ENCODE measurements at places on chromosomes 3 and 15.

DNA sequence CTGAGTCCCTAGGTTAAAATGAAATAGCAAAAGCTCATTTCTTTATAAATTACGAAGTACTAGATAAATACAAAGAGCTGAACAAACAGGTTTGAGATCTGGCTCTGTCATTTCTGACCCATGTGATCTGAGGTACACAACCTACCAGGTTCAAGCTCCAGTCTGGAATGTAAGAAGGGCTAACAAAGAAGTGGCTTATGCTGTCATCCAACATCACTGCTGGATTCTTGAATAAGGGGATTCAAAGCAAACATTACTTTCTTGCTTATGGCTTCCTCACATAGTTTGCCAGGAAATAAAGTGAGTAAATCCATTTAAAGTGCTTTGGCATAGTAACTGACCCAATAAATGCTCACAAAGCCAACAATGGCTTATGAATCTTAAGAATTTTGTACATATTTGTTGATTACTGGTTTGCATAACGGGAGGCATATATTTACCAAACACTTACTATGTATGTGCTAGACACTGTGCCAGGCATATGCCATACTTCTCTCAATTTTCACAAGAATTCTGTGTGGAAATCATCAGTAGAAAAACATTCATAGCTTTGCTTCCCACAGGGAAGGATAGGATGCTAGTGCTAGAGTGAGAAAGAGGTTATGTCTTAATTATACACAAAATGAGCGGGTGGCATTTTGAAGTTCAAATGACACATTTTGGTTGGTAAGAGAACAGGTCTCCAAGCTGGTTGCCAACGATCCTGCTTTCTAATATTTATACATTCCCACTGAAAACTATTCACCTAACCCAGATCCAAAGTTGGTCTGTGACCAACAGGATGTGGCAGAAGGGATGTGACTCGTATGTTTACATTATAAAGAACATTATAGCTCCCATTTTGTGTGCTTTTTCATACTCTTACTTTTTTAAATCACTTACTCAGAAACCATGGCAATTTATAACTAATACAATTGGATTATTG lies 38.7 kb upstream of the CSPG5 start:
- DNase-seq, result no peak

- DNase-seq, result no peak
Measured at GRCh38 chr3:179902061-179902460, 134.7 kb downstream of the PEX5L start.

DNA sequence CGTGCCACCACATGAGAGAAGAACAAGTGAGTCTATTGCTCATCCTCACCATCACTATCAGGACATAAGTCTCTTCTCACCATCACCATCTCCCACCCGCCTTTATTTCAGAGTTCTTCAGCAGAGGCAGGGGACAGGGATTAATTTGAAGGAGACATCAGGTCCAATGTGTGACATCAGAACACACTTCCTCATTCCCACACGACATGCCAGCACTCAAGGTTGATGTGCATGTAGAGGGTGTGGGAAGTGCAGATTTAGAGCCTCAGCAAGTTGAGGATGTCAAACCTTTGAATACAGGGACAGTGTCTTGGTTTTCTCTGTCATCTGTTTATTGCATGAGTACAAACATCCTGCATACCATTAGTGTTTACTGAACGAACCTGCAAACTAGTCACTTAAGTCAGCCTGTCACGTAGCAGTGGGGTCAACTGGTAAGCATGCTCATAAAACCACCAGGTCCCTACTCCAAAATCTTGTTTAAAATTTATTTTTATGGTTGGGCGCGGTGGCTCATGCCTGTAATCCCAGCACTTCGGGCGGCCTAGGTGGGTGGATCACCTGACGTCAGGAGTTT lies 104.4 kb downstream of the MYLK start:
- DNase-seq, result no peak

- no peak for DNase-seq
Measured at GRCh38 chr3:150975992-150976368, 3.5 kb upstream of the CLRN1 start.

DNA sequence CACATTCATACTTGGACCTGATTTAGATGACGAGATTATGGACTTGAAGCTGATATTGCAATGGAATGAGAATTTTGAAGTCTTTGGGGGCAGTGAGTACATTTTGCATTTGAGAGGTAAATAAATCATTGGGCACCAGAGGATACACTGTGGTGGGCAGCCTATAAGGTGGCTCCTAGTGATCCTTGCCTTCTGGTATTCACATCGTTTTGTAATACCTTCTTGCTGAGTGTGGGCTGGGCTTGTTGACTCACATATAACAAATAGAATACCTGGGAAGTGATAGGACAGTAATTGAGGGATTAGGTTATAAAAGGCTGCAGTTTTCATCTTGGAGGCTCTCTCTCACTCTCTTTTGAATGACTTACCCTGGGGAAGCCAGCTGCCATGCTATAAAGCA lies 605.5 kb upstream of the KCNMB2 start:
- no peak for DNase-seq

- DNase-seq, result no peak
Measured at GRCh38 chr3:60752809-60753208, 498.4 kb downstream of the FHIT start.

GRCh38 chr3:118485693-118486092 lies 549.0 kb downstream of the IGSF11 start:
- DNase-seq, result no peak

DNA sequence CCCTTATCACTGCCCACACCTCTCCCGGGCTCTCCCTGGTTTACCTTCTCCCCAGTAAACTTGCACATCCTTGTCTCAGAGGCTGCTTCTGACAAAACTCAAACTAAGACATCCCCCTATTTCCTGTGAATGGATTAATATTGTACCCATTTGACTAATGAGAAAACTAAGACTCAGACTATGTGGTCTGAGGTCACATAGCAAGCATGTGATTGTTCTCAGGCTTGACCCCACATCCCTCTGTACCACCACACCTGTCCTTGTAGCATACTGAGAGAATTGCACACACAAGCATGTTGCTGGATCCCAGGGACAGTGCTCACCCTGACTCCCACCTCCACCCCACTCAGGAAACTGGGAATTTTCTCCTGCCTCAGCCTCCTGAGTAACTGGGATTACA lies 90.7 kb upstream of the HES1 start:
- no peak for DNase-seq

GRCh38 chr3:184981071-184981470 lies 169.1 kb downstream of the VPS8 start:
- DNase-seq, result no peak

- no peak for DNase-seq
Measured at GRCh38 chr15:85709250-85709649, 85.5 kb downstream of the KLHL25 start.

DNA sequence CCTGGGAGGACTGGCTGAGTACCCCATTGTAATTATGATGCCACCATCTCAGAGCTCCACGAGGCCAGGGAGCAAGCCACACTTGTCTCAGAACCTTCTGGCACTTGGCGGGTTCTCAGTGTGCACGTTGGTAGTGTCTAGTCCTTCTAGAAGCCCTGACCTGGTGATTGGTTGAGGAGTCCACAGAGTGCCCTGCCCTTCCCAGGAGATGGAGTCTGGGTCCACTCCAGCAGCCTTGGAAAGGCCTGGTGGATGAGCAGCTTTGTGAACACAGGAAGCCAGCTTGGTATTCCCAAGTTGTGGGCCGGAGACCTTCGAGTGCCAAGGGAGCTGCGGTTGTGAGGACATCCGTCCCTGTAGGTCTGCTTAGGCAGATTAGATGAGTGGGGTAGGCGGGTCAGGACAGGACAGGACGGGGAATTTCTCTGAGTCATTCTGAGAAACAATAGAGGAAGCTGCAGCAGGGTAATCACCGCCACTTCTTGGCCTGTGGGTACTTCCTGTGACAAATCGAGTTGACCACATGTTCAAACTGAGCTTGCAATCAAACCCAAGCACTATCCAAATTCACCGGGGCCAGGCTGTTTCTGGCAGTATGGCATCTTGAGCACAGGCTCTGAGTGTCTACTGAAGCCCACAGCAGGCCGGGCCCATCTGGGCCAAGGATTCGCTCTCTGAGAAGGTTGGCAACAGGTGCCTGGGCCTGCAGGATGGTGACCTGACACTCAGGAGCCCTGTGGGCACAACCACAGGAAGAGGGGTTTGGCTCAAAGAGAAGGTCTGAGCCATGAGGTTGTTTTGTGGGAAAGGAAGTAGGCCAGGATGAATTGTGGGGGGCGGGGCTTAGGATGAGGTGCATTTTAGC lies 71.5 kb upstream of the PLXNA1 start:
- DNase-seq, result peak; percentile 45

DNA sequence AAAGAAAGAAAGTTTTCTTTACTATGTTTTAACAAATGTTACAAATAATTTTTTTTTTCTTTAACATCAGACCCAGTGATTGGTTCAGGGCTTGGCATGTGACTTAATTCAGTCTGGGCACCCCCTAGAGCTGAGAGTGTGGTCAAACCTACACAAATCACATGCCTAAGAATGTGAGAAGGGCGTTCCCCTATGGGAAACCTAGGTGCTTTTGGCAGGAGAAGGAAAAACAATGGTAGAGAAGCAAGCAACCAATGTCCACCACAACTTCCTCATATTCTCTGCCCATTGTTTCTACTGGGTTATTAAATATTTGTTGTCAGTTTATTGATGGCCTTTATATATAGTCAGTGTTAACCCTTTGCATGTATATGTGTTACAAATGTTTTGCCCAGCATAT lies 21.4 kb upstream of the PIAS1 start:
- DNase-seq, result no peak

DNA sequence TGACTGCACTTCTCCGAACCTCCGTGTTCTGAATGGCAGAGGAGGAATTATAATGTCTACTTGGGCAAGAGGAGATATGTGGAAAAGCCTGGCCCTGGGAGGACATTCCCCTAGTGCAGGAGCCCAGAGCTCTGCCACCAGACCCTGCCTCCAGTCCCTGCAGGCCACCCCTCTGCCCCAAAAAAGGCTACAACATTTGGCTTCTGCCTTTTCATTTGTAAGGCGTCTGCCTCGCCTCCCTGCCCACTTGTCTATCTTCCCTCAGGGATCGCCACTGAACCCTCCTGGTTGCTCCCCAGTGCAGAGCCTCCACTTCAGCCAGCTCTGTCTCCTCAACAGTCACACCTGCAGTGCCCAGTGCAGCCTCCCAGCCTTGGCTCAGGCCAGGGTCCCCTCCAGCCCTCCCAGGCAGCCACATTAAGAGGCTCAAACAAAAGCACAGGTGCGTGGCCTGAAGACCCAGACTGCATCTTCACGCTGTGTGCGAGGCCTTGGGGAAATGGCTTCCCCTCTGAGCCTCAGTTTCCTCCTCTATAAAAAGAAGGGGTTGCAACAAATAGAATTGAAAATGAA lies 125.9 kb upstream of the SMAD3 start:
- DNase-seq, result no peak

- no peak for DNase-seq
Measured at GRCh38 chr3:47010910-47011309, 31.4 kb downstream of the NBEAL2 start.

GRCh38 chr3:185995352-185995751 lies 57.5 kb upstream of the TRA2B start:
- DNase-seq, result no peak

DNA sequence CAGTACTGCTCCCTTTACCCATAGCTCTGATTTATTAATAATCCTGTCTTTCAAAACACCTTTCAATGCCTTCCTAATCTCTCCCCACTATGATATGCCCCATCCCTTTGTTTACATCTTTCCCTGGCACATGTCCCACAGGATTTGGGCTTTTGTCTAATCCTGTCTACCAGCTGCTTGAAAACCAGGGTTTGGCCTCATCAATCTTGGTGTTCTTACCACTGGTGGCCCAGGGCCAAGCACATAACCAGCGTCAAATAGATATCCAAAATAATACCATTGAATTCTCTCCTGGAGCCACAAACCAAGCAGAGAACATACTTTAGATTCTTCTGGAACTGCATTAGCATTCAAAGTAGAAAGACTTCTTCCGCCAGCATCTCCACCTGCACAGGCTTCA lies 104.8 kb upstream of the PPP2R3A start:
- no peak for DNase-seq

GRCh38 chr3:21508246-21508645 lies 242.8 kb downstream of the ZNF385D start:
- DNase-seq, result no peak

GRCh38 chr15:78317145-78317836 lies 17.9 kb upstream of the SKIC8 start:
- no peak for DNase-seq

GRCh38 chr3:111070772-111071256 lies 802 bp upstream of the NECTIN3 start:
- DNase-seq, result no peak

DNA sequence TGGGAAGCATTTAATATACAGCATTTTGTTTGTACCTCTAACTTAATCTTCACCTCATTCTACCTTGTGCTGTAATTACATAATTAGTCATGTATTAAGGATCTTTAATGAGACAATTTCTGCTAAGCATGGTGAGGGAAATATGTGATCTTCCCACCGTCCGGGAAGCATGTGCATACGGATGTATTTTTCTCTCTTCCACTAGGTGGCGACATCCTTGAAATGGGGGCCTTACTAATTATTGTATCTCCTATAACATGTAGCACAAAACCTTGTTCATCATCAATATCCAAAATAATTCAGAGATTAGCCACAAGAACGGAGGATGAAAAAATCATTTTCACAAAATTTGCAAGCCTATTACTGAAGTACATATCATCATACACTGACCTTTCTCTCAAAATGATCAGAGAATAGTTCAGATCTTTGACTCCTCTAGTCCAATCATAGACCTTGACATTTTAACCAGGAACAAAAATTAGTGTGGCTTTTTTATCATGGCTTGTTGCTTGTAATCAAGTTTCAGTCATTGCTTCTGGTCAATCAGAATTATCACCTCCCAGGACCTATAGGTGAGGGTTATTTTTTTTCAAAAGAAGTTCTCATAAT lies 148.9 kb upstream of the GBE1 start:
- no peak for DNase-seq
